ENCODE measurements at places on chromosomes 12 and 14.

- no peak for DNase-seq
These were observed 43.8 kb upstream of the ZDHHC17 start for GRCh38 chr12:76720068-76720467.

DNA sequence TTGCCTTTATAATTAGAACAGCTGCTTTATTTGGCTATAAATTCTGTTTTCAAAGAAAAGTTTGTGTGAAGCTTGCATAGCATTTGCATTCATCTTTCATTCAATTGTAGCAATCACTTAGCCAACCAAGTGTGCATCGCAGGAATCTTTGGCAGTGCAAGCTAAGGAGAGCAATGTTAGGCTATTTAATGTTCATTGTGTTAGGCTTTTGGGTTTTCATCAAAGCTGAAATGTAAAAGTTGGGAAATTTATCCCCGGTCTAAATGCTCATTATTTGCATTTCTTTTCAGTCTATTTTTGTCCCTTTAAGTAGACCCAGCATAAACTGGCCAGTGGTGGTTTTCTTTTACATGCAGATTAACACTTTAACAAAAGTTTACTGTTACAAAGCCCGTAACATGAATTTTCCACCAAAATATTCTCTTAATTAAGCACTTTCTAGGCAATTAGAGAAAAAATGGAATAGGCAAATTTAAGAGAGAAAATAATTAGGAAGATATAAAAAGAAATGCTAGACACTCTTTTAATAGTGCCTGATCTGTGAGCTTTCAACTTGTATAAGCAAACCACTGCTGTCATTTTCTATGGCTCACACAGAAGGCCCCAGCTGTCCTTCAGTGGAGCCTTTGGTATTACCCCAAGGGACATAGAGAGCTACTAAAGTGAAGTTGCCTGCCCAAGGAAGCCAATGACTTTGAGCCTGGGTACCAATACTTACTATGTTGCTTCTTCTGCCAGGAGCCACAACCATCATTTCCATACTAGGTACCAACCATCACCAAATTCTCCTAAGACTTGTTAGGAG is 898.9 kb upstream of the SEL1L start:
- DNase-seq, result no peak

DNA sequence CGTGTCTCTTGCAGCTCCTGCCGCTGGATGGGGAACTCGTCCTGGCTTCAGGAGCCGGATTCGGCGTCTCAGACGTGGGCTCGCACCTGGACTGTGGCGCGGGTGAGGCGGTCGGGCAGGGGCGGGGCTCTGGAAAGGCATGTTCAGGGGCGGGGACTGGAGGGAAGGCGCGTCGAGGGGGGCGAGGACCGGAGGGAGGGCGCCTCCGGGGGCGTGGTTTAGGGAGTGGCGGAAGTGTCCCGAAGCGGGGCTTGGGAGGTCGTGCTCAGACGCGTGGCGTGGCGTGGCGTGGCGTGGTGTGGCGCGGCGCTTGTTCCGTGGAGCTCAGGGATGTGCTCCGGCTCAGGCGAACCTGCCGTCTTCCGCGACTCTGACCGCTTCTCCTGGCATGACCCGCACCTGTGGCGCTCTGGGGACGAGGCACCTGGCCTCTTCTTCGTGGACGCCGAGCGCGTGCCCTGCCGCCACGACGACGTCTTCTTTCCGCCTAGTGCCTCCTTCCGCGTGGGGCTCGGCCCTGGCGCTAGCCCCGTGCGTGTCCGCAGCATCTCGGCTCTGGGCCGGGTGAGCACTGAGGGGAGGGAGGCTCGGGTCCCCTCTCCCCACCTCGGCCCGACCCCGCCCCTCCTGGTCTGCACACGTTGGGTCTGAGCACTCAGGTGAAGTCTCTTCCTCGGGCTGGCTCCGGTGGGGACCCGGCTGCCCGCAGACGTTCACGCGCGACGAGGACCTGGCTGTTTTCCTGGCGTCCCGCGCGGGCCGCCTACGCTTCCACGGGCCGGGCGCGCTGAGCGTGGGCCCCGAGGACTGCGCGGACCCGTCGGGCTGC is 6.2 kb downstream of the AMN start:
- peak; percentile 72 for DNase-seq

- no peak for DNase-seq
These were observed 14.4 kb downstream of the DDX54 start for GRCh38 chr12:113170926-113171325.

GRCh38 chr12:68250454-68250853 is 3.0 kb downstream of the IL22 start:
- no peak for DNase-seq

DNA sequence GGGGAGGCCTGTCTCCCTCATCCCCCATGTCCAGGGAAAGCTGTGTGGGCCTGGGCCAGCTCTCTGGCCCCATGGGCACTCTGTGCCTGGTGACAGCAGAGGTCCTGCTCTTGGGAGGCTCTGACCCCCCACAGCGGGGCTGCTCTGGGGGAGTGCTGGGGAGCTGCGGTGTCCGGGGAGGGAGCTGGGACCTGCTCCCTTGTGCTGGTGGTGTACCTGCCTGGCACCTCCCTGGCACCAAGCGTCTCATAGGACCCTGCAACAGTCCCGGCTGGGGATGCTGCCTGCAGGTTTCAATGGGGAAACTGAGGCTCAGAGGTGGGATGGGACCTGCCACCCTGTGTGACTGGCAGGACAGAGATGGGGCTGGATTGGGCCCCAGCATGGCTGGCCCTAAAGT is 111.3 kb downstream of the KIF26A start:
- DNase-seq, result no peak

All from stimulated activated CD8-positive, alpha-beta memory T cell treated with anti-CD3 and anti-CD28 coated beads, Interleukin-2, amount 100 ng/mL, for 1 hour (primary cell).